Small intestine (tissue), 16 donors: ENCODE measurements at places on chromosomes 12 and 14. TPM values are rescaled to one million over a fixed set of nuclear protein-coding genes. Genes with fewer than 3 reads are reported as not detected.

C14orf39 gene
- not detected for polyA plus RNA-seq

FERMT2 gene
- 0.89 TPM for polyA plus RNA-seq

IQSEC3 gene
- polyA plus RNA-seq, result 1.4 TPM

KRT80 gene
- polyA plus RNA-seq, result 0.27 TPM

NINJ2 gene
- 5.2 TPM for polyA plus RNA-seq

CD163 gene
- polyA plus RNA-seq, result 147 TPM

- no peak for DNase-seq
These were observed 4.3 kb downstream of the NDUFA9 start for GRCh38 chr12:4653257-4653656.

DNA sequence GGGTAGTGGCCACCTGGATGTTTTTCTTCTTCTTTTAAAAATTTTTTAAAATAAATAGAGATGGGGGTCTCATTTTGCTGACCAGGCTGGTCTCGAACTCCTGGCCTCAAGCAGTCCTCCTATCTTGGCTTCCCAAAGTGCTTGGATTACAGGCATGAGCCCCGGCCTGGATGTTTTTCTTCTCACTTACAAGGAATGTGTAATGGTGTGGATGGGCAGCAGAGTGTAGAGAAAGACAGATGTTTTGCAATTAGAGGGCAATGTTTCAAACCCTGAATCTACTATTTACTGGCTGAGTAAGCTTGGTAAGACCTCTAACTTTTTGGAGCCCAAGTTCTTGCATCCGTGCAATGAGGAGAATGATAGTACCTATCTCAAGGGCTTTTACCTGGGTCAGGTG lies 48.1 kb downstream of the ADCK1 start:
- DNase-seq, result no peak

DNA sequence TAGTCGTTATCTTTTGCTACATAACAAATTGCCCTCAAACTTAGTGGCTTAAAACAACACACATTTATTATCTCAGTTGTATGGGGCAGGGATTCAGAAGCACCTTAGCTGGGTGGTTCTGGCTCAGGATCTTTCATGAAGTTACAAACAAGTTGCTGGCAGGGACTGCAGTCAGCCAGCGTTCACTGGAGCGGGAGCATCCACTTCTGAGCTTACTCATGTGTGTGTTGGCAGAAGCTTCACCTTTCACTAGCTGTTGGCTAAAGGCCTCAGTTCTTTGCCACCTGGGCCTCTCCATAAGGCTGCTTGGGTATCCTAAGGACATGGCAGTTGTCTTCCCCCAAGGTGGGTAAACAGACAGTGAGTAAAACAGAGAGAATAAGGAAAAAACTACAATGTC lies 365.7 kb downstream of the RPS29 start:
- no peak for DNase-seq

- DNase-seq, result no peak
These were observed 4.5 kb upstream of the BRF1 start for GRCh38 chr14:105305345-105305744.

DNA sequence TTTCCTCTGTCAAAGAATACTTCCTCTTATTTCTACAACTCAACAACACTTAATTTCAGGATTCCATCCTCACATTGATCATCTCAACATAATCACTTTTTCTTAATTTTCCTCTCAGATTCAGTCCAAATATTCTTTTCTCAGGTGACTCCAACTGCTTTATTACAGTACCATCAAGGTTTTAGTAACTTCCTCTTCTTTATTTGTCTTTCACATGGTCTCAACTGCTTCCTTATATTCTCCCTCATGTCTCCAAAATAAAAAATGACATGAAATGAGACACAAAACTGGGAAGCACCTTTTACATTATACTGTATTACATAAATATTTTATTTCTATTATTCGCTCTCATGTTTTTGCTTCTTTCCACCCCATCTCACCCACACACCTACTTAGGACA lies 55.5 kb downstream of the PPP2R5E start:
- DNase-seq, result no peak

GRCh38 chr12:81284137-81284536 lies 206.3 kb downstream of the ACSS3 start:
- DNase-seq, result no peak

- no peak for DNase-seq
These were observed 4.0 kb downstream of the TBX3 start for GRCh38 chr12:114679942-114680341.

DNA sequence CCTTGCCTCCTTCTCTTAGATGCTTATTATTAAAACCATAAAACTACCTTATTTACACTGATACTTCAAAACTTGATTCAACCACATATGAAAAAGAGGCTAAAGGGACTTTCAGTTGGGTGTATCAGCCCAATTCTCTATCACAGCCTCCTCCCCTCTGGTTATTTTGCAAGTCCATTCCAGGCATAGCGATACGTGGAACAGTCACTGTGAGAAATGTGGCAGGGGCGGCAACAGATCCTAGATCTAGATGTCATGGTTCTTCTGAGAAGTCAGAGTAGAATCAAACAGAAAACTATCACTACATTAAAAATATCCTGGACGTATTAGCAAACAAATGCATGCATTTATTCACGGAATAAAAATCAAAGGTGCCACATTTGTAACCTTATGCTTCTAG lies 83.2 kb downstream of the RALGAPA1 start:
- no peak for DNase-seq

DNA sequence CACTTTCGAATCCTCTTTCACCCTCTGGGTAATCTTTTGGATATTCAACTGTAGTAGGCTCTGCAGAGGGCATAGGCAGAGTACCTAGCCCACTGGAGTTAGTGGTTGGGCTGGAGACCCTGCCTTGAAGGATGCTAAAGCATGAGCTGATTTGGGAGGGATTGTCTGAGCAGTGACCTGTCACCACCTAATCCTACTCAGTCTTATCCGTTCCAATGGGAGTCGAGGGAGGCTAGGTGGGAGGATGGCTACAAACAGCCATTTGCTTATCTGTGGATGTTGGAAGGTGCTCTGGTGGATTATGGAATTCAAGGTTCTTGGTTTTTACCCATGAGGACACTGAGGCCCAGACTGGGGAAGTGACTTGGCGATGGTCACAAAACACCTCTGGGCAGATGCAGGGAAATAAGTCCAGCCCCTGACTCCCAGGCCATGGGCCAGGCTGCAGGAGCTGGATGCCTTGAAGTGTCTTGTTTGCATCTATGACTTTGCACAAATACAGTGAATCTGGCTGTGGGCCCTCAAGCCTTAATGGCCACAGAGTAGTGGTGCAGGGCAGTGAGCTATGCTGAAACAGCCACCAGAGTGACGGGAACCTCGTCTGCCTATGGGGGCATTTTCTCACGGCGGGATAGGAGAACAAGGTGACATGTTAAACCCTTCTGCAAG lies 3.7 kb downstream of the KMT5A start:
- no peak for DNase-seq

DNA sequence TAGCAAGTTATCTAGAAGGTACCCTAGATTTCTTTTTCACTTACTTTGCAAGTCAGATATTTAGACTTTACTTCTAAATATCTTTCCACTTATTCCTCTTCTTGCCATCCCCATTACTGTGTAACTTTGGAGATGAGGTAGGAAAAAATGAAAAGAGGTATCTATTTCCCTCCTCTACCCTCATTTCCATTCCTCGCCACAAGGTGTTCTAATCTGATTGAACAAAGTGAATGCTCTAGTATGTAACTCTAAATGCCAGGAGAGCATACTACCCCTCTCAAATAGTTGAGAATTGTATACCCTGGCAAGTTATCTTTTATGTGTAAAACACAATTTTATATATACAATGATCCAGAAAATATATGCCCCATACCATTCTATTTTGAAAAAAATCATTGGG lies 1.7 kb upstream of the LDHB start:
- DNase-seq, result no peak
